ENCODE measurements at places on chromosomes 6 and 20. TPM values are rescaled to one million over a fixed set of nuclear protein-coding genes. Genes with fewer than 3 reads are reported as not detected.

DNA sequence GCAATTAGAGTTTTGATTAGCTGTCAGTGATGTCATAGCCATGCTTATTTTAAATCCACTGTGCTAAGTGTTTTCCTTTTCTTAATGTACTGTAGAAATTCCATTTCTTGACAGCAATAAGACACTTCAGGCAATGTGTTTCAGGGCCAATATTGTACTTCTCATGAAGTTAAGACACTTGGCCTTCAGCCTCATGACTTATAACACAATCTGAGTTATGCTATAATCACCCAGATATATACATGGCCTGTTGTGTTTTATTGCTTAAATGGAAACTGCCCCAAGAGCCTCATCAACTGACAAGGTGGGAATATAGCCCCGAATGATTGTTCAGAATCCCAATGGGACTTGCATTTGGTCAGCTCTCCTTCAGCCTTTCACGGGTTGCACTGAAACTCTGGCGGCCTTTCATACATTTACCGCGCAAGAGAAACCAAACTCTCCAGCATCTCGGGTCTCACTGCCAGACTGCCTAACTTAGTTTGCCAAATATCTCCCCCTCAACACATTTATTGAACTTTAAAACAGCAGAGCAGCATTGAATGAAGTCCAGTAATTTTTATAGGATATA is 44.2 kb upstream of the TBX18 start:
- H3K36me3 ChIP-seq = no peaks in the 10 kb centered on the region
- H3K27ac ChIP-seq = no peak overlapping the region
- no peak for DNase-seq

PACSIN1 gene
- 0.37 TPM for total RNA-seq

- H3K27me3 ChIP-seq = peaks cover 31% of the 10 kb centered on the region
- no peak overlapping the region for H3K27ac ChIP-seq
- H3K4me1 ChIP-seq = no peaks in the 10 kb centered on the region
- DNase-seq = no peak
- no peak overlapping the region for H3K4me3 ChIP-seq
- no peaks in the 10 kb centered on the region for H3K36me3 ChIP-seq
These were observed 10.7 kb upstream of the CLPSL2 start for GRCh38 chr6:35765739-35766138.

IP6K3 gene
- total RNA-seq = 7.9 TPM

ZBTB12 gene
- total RNA-seq = 4.4 TPM

COL21A1 gene
- total RNA-seq = 59.2 TPM

DNA sequence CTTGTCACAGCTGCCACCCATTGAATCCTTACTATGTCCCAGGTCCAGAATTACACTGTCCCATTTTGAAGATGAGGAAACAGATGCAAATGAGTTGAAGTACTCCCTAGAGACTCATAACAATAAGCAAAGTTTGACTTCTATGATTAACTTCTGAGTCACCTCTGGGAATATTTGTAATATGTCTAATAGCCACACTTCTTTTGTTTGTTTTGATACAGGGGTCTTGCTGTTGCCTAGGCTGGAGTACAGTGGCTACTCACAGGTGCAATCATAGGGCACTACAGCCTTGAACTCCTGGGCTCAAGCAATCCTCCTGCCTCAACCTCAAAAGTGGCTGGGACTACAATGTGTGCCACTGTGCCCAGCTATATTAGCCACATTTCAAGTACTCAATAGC is 11.4 kb upstream of the SOX12 start:
- H3K36me3 ChIP-seq = no peaks in the 10 kb centered on the region
- H3K27me3 ChIP-seq = no peaks in the 10 kb centered on the region
- H3K4me1 ChIP-seq = peaks cover 5% of the 10 kb centered on the region
- no peak for DNase-seq

DNA sequence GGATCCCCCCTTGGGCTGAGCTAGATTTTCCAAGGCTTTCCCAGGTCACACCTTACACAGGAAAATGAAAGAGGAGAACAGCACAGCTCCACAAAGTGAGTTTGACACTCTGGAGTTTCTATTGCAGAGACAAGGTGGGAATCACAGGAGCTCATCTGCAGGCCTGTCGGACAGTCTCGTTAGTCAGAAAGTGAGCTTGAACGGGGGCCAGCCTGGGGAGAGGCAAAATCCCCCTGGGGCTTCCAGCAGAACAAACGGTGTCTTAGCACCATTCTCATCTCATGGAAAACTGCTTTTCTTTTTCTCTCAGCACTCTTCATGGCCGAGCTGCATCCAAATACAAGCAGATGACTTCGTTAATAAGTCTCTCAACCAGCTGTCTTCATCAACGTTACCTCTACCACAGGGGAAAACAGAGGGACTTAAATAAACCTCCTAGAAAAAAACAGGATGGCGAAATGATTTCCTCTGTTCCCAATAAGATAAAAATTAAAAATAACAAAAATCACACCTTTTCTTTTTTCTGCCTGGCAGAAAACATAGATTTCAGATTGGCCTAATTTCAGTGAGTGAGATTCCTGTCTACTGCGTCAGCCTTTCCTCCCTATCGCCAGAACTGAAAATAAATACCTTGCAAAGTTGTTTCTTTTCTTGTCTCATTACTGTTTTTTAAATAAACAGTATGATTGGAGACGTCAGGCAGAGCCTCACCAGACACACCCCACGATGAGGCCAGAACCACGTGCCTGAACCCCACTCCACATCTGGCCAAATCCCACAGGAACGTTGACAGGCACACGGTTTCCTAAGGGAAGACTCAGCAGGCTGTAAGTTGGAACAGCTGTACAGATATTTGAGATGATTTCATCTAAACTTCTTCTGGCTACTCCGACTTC is 219.0 kb downstream of the TTLL2 start:
- DNase-seq = no peak
- no peaks in the 10 kb centered on the region for H3K36me3 ChIP-seq
- peak overlapping the region; percentile 78 for H3K27ac ChIP-seq
- H3K4me1 ChIP-seq = peaks cover 8% of the 10 kb centered on the region
- H3K4me3 ChIP-seq = no peak overlapping the region

- H3K36me3 ChIP-seq = no peaks in the 10 kb centered on the region
- no peaks in the 10 kb centered on the region for H3K27me3 ChIP-seq
- DNase-seq = no peak
- H3K27ac ChIP-seq = no peak overlapping the region
- H3K4me1 ChIP-seq = no peaks in the 10 kb centered on the region
These were observed 472.1 kb upstream of the MARCKS start for GRCh38 chr6:113385020-113385431.

DNA sequence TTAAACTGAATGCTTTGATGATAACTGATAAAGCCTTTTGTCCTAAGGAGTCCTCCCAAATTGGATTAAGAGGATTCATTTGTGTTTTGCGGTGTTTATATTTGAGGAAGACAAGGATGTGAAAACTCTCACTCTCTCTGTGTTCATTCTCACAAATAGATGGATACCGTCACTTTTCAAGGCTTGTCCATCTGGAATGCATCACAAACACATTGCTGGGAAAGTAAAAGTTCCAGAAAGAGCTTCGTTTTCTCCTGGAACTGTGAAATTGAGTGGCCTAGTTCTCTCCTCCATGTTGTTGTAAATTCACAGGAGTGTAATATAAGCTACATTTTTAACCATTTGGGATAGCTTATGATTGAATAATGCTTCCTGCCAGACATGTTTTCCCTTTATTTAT is 581.6 kb upstream of the FLRT3 start:
- no peak for DNase-seq
- H3K4me1 ChIP-seq = peaks cover 43% of the 10 kb centered on the region
- peak overlapping the region; percentile 57 for H3K27ac ChIP-seq
- no peak overlapping the region for H3K4me3 ChIP-seq
- no peaks in the 10 kb centered on the region for H3K27me3 ChIP-seq

DNA sequence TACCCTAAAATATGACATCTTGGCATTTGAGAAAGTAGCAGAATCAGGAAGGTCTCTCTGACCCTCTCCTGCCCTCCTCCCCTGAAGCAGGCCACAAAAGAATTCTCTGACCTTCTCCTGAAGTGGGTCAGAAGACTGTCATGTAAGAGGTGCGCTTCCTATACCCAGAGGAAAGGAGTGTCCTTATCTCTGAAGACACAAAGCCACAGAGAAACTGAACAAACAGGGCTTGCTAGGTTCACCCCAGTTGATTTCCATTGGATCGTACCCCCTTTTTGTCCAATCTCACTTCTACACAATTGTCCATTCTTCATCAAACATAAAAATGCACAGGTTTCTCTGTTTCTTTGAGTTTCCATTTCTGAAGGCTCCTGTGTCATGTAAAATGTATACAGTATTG is 272.0 kb upstream of the SOX4 start:
- no peaks in the 10 kb centered on the region for H3K27me3 ChIP-seq
- H3K36me3 ChIP-seq = no peaks in the 10 kb centered on the region
- no peaks in the 10 kb centered on the region for H3K4me1 ChIP-seq
- H3K4me3 ChIP-seq = no peak overlapping the region
- no peak overlapping the region for H3K27ac ChIP-seq

GRCh38 chr6:72382602-72383529 is 239.0 kb upstream of the KCNQ5 start:
- H3K27ac ChIP-seq = no peak overlapping the region
- no peak overlapping the region for H3K4me3 ChIP-seq
- H3K27me3 ChIP-seq = no peaks in the 10 kb centered on the region
- no peak for DNase-seq
- no peaks in the 10 kb centered on the region for H3K4me1 ChIP-seq

- H3K36me3 ChIP-seq = no peaks in the 10 kb centered on the region
- H3K4me1 ChIP-seq = peaks cover 32% of the 10 kb centered on the region
- no peaks in the 10 kb centered on the region for H3K27me3 ChIP-seq
- peak overlapping the region; percentile 58 for H3K27ac ChIP-seq
These were observed 231.2 kb upstream of the FOXQ1 start for GRCh38 chr6:1080453-1081337.

DNA sequence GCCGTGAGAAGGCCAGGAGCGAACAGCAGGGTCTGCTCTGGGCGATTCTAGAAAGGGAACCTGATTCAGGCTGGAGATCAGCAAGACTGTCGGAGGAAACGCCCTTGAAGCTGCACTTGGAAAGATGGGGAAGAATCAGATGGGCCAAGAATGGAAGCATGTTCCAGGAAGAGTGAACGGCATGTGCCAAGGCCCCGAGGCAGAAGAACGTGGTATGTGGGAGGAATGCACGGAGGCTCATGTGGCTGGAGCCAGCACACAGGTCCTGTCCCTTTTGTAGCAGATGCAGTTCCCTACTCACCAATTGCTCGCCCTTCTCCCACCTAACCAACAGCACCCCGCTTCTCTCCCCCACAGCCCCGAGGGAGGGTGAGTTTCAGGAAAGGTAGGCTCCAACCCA is 180.6 kb downstream of the TFAP2C start:
- peaks cover 2% of the 10 kb centered on the region for H3K4me1 ChIP-seq
- no peaks in the 10 kb centered on the region for H3K36me3 ChIP-seq

C20orf96 gene
- 2.9 TPM for total RNA-seq

GRCh38 chr20:1494436-1494835 is 3.2 kb upstream of the SIRPB2 start:
- H3K4me3 ChIP-seq = no peak overlapping the region
- no peaks in the 10 kb centered on the region for H3K4me1 ChIP-seq
- no peaks in the 10 kb centered on the region for H3K36me3 ChIP-seq
- peaks cover 17% of the 10 kb centered on the region for H3K27me3 ChIP-seq
- H3K27ac ChIP-seq = no peak overlapping the region

FUCA2 gene
- total RNA-seq = 117 TPM

DNA sequence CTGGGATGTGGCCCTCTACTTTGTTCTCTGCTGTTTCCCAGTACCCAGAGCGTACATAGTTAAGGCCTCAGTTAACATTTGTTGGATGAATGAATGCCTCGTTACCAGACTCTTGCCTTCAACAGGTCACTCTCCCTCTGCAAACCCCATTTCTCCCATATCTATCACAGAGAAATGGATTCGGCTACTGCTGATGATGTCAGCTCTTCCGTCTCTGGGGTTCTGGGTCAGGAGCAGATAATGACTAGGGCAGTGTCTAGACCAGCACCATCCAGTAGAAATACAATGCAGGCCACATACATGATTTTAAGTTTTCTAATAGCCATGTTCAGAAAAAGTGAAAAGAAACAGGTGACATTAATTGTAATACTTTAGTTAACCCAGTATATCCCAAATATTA is 47.9 kb downstream of the TOX2 start:
- no peaks in the 10 kb centered on the region for H3K36me3 ChIP-seq
- no peak for DNase-seq
- no peak overlapping the region for H3K4me3 ChIP-seq
- H3K27ac ChIP-seq = no peak overlapping the region

DNA sequence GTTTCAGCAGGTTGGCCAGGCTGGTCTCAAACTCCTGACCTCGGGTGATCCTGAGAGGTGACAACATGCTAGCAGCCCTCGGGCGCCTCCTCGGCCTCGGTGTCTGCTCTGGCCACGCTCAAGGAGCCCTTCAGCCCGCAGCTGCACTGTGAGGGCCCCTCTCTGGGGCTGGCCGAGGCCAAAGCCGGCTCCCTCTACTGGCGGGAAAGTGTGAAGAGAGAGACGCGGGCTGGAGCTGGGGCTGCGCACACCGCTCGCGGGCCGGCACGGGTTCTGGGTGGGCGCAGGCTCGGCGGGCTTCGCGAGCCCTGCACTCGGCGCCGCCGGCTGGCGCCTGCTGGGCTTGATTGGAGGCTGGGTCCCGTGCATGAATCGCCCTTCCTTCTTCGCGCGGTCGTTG is 80.8 kb upstream of the RBM24 start:
- no peaks in the 10 kb centered on the region for H3K36me3 ChIP-seq
- H3K27me3 ChIP-seq = no peaks in the 10 kb centered on the region
- no peaks in the 10 kb centered on the region for H3K4me1 ChIP-seq
- no peak overlapping the region for H3K27ac ChIP-seq
- peak; percentile 35 for DNase-seq

GRCh38 chr6:82097676-82098075 is 149.9 kb downstream of the IBTK start:
- H3K27ac ChIP-seq = no peak overlapping the region
- H3K27me3 ChIP-seq = no peaks in the 10 kb centered on the region
- H3K4me3 ChIP-seq = no peak overlapping the region

GRCh38 chr6:135451617-135452190 is 45.8 kb downstream of the AHI1 start:
- H3K4me1 ChIP-seq = no peaks in the 10 kb centered on the region
- H3K36me3 ChIP-seq = no peaks in the 10 kb centered on the region
- H3K27ac ChIP-seq = no peak overlapping the region

DNA sequence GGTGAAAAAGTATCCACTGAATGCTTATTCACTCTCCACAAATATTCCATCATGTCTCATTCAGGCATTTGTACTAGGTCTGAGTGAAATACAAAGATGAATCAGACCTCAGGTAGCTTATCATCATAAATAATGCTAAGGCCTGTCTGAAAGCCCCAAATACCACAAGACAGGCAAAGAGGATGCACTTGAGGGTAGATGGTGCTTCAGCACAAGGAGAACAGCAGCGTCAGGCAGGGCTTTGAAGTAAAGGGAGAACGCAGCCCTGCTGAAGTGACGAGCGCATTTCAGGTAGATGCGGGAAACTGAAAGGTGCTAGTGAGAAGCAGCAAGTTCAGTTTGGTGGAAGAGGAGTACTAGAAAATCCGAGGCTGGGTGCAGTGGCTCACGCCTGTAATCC is 38.7 kb downstream of the MAP3K5 start:
- DNase-seq = no peak
- H3K27ac ChIP-seq = no peak overlapping the region
- H3K27me3 ChIP-seq = no peaks in the 10 kb centered on the region
- H3K4me3 ChIP-seq = no peak overlapping the region
- H3K4me1 ChIP-seq = no peaks in the 10 kb centered on the region
- no peaks in the 10 kb centered on the region for H3K36me3 ChIP-seq

CSNK2B gene
- total RNA-seq = 185 TPM

SLX4IP gene
- total RNA-seq = 4.7 TPM

GRCh38 chr6:57423468-57423867 is 106.0 kb downstream of the PRIM2 start:
- H3K4me3 ChIP-seq = no peak overlapping the region
- no peaks in the 10 kb centered on the region for H3K36me3 ChIP-seq
- H3K4me1 ChIP-seq = no peaks in the 10 kb centered on the region
- no peak for DNase-seq
